ENCODE measurements at places on chromosomes 16 and 17.

DNA sequence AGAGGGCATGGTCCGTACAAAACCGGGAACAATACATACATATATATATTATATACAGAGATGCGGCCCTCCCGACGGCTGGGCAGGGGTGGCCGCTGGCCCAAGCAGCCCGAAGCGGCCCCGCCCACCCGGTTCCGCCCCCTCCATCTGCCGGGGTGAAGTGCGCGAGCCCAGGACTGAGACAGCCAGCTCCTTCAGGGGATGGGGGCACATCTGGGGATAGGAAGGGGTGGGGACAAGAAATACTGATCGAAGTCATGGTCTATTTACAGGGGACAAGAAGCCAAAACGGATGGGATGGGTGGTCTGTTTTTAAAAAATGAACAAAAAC is 3.8 kb upstream of the SAMD14 start:
- no peak for DNase-seq

DNA sequence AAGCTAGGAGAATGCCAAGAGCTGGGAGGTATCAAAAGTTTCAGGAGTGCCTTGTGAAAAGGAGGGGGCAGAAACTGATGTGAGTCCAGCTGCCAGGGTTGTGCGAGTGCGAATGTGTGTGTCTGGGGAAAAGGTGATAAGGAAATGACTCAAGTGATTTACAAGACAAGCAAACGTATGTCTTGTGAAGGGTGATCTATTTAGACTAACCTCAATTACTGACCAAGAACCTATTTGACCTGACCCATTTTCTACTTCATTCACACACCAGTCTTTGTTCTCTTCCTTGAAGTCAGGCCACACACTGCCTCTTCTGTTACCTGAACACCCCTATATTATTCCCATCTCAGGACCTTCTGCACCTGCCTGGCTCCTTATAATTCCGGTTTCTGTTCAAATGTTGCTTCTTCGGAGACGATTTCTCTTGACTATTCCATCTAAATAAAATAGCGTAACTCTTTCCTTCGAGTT is 1.0 kb downstream of the GDE1 start:
- peak; percentile 48 for DNase-seq

- DNase-seq, result no peak
These were observed 55.3 kb downstream of the ULK2 start for GRCh38 chr17:19812407-19812806.

DNA sequence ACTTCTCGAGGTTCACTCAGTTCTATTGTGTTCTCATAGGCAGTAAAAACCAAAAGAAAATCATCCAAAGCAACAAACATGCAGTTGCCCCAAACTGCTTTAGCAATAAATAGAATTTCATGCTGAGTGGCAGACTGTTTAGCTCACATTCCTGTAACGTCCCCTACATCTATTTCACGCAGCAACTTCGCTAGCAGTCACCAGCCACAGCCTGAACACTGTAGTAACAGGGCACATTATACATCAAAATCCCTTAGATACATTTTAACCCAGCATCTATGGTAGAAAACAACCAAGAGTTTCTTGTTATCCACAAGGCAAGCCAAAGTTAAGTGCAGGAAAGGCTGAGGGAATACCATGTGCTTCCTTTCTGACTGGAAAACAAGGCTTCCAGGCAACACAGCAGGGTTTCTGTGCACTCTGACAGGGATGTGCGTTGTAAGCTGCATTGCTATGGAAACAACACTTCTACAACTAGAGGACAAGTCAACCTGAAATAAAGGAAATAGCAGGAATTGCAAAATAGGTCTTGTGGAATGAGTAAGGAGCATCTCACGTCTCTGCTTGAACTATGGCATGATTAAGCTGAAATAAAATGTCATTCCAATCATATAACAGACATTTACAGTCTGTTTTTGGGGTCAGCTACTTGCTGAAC is 55.4 kb downstream of the CFDP1 start:
- DNase-seq, result no peak

- no peak for DNase-seq
These were observed 60.9 kb downstream of the MRTFB start for GRCh38 chr16:14131774-14132695.

- DNase-seq, result no peak
These were observed 176.8 kb downstream of the SLC39A11 start for GRCh38 chr17:72915625-72916081.

- no peak for DNase-seq
These were observed 313.7 kb upstream of the CDH5 start for GRCh38 chr16:66052745-66053144.

- DNase-seq, result no peak
These were observed 30.5 kb downstream of the ETV4 start for GRCh38 chr17:43515656-43516055.

- DNase-seq, result no peak
These were observed 9.2 kb downstream of the AXIN2 start for GRCh38 chr17:65552214-65552613.

GRCh38 chr16:88303890-88304819 is 78.6 kb upstream of the ZNF469 start:
- no peak for DNase-seq

DNA sequence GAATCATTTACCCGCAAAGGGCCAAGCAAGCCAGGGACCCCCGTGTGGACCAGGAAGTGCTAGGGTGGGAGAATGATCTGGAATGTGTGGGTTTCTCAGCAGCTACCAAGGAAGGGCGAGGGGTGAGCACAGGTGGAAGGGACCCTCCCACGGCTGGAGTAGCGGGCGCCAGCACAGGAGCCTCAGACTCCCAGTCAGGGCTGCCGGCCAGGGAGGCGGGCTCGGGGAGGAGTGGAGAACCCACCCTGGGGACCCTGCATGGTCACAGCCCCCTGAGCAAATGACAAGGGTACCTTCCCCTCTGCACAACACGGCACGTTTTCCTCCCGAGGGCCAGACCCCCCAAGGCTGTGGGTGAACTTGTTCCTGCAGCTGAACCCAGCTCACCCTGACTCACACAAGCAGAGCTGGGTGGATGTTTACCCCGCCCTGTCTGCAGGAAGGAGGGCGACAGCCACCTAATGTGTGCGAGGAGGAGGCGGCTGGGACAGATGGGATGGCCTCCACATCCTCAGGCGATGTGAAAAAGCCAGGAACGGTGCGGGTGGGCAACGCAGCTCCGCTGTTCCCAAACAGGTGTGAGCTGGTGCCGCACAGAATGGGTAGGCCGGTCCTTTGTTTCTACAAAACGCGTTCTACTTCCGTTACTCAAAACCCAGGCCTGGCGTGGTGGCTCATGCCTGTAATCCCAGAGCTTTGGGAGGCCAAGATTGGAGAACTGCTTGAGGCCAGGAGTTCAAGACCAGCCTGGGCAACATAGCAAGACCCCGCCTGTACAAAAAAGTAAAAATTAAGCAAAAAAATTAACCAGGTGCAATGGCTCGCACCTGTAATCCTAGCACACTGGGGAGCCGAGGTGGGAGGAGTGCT is 6.2 kb downstream of the ECI1 start:
- no peak for DNase-seq

- DNase-seq, result no peak
These were observed 12.5 kb upstream of the FAM171A2 start for GRCh38 chr17:44376124-44376523.

DNA sequence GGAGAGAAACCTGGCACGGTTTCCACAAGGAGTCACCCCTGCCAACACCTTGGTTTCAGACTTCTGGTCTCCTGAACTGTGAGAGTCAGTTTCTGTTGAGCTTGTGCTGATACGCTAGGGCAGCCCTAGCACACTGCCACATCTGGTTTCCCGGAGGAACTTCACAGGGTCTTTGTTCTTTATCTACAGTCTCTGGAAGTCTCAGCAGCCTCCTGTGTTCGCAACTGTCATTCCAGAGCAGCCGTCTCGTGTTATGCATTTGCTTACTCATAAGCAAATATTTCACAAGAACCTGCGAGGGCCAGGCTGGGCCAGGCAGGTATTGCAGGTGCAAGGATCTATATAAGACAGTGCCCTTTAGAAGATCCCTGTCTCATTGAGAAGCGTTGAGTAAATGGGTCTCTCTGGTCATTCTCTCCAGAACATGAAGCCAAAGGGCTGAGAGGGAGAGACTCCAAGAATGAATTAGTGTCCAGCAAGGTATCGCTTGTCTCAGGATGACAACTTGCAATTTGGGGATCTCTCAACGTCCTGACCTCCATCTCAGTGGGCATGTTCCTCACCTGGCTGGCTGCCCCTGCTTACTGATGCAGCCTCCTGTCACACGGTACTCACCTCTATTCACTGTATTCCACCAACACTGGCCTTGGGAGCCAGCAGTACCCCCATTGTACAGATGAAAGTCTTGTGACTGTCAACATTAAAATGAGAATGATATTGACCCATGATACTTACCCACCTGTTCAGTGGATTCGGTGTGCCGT is 141.2 kb downstream of the WWOX start:
- no peak for DNase-seq

- DNase-seq, result no peak
These were observed 53.7 kb downstream of the RPA1 start for GRCh38 chr17:1883536-1883935.

DNA sequence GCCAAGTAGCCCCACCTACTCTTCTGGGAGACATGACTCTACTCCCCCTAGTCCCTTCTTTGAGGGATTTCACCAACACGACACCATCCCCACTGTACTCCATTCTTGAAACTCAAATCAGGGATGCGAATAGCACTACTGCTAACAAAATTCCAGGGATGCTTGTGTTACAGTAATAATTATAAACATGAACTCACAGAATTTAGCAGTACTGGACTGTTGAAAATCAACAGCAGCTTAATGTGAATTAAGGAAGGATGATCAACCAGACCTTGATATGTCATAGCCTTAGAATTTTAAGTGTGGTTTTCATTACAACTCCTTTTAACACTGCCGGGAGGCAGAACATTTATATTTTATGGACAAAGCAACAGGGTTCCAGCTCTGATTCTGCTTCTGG is 37.9 kb downstream of the AMFR start:
- DNase-seq, result no peak

GRCh38 chr17:62064791-62065563 is at the start of gene MED13:
MED13 (minus strand) TSS chr17:62065278; CDS start chr17:62065205, 73 bp downstream.
- peak; percentile 44 for DNase-seq

GRCh38 chr16:9772526-9773225 is 409.6 kb downstream of the GRIN2A start:
- no peak for DNase-seq

DNA sequence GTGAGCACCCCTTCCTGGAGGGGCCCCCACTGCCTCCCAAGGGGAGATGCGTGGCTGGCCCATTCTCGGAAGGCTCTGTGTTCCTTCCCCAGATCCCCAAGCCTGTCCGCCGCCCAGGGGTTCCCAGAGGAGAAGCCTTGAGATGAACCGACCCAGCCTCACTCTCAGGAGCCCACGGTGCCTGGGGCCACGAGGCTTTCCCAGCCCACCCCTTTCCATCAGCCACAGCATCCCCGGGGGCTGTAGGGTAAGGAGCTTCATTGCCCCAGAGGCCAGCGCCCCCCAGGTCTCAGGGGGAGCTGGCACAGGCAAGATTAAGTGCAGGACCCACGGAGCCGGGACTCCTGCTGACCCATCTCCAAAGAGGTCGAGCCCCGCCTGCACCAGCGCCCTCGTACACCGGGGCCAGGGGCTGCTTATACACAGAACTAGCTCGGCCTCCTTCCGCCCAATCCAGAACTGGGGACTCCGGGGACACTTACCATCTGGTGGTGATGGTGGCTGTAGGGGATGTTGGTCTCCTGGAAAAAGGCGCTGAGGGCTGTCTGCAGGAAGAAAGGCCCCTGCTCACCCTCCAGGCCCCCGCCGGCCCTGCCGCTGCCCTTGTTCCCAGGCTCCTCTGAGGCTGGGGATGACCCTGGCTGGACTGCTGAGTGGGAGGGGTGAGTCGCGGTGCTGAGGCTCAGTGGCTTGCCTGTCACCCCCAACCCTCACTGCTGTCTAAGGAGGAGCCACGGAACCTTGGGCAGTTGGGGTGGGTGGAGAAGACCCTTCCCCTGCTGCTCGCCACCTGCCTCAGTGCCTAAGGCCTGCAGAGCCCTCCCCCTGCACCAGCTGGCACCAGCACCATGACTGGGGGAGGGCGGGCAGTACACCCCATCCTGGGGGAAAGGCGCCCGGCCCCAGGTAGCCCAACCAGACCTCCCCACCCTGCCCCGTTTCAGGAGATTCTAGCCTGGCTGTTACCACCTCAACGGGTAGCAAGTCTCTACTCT is 4.4 kb downstream of the UBALD1 start:
- DNase-seq, result no peak

- no peak for DNase-seq
These were observed 98.4 kb downstream of the MGAT5B start for GRCh38 chr17:76966486-76967181.

- DNase-seq, result no peak
These were observed 737 bp downstream of the OTOP3 start for GRCh38 chr17:74936470-74936799.

DNA sequence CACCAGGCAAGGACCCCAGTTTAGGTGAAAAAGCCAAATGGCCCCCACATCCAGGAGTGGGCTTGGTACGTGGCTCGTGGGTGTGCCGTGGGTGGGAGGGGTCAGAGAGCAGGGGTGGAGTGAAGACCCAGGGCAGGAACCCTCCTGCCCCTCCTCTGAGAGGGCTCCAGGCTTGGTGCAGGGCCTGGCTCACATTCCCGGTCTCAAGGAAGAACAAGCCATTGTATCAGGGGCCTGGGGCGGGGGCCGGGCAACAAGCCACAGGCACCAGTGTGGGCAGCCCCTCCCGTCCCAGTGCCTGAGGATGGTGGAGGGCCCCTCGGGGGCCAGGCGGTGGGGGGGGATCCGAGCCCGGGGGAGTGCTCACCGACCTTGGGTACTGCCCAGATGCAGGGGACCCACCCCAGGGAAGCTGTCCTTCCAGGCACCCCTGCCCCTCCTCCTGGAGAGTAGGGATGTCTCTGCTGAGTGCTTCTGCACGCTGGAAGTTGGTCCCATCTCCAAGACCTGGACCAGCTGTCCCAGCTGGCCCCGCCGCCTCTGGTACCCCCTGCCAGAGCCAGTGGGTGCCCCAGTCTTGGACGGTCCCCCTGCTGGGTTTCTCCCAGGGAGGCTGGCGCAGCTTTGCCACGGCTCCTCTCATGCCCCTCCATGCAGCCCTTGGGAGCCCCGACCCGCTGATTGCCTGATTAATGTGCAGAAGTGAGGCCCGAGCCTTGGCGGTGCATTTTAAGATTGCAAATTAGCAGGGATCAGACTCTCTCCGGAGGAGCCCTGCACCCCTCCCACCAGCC is 83.7 kb downstream of the RTN4RL1 start:
- no peak for DNase-seq

GRCh38 chr16:72876221-72876620 is 171.7 kb downstream of the ZFHX3 start:
- DNase-seq, result no peak

DNA sequence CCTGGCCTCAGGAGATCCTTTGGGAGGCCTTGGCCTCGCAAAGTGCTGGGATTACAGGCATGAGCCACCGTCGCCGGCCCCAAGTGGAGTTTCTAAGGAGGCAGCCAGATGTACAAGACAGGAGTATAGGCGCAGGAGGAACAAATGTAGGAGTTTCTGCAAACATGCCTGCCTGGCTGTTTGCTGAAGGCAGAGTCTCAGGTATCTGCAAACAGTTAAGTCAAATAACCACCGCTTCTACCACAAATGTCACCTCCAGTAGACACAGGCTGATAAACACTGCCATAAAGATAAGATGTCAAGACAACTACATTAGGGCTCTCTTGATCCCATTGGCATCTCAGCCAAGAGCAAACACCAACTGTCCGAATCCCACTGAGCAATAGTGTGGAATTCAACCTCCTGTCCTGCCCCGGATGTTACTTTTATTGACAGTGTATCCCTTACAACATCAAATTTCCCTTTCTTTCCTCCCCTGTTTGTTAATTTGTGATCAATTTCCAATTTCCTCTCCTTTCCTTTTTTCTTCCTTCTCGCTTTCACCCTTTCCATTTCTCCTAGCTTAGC is 5.6 kb upstream of the COG1 start:
- no peak for DNase-seq

- DNase-seq, result no peak
These were observed 14.7 kb upstream of the C16orf82 start for GRCh38 chr16:27052007-27052406.

GRCh38 chr16:11650641-11651591 is 17.3 kb upstream of the SNN start:
- no peak for DNase-seq

All from MM.1S (cell line).